ENCODE measurements at places on chromosomes 7 and 10.

DNA sequence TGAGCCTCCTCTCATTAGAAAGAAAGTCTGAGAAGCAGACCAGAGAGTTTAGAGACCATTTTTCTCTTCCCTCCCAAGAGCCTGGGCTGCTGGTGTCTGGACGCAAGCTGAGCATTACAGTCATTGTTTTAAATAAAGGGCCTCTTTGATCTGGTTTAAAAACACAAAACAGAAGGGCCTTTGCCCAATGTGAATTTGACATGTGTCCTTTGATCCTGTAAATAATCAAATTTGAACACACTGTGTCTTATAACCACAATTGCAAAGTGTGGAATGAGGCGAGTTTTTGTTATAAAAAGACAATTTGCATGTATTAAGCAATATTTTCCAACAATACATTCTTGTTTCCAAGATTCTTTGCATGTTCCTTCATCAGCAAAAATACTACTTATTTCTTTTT, 158.5 kb downstream of the C7orf25 start:
- DNase-seq, result no peak

DNA sequence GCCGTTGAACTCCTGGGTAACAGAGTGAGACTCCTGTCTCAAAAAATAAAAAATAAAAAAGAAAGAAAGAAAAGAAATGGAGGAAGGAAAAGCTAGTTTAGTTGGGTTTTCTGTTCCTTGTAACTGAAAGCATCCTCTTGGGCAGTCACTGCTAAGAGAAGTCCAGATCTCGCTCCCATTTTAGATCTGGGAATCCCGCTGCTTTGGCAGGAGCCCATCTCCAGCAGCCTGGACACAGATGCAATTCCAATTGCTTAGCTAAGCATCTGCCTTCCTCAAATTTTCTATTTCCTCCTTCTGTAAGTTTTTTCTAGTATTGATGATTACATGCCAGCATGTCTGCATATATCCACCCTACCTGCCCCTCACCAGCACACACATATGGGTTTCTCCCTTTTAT, 54.1 kb downstream of the DENND2A start:
- no peak for DNase-seq

GRCh38 chr10:45673074-45673648, 589 bp upstream of the ZFAND4 start:
- no peak for DNase-seq

GRCh38 chr10:75695994-75696393, 264.6 kb downstream of the LRMDA start:
- no peak for DNase-seq

DNA sequence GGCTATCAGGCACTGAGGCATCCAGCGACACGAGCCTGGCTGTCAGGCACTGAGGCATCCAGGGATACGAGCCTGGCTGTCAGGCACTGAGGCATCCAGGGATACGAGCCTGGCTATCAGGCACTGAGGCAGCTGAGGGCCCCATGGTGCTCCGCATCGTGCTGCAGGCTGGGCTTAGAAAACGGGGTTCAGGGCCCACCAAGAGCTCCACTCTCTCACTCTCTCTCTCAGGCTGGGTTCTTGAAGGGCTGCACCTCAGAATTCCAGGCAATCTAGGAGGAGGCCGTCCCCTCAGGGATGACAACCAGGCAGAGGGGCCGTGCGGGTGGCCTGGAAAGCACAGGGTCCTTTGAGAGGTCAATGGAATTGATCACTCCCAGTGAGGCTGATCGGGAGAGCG, 69.0 kb downstream of the CFAP46 start:
- DNase-seq, result no peak

GRCh38 chr10:62354916-62355315, 19.3 kb upstream of the ZNF365 start:
- peak; percentile 60 for DNase-seq

GRCh38 chr7:116585967-116586366, 61.1 kb downstream of the CAV1 start:
- DNase-seq, result no peak

DNA sequence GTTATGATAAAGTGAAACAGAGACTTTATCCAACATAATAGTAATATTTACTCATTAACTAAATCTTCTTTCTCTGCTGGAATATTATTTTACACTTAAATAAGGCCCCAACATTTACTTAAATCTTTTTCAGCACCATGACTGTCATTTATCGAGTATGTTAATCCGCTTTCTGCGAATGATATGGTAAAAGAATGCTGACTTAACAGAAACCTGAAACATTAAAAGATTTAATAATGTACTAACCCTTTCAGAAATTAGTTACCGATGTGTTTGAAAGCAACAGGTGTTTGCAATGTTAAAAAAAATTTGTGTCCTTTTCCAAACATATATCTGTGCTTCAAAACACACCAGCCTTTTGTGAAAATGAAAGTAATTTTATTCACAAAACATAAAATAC, 190.5 kb downstream of the SKAP2 start:
- no peak for DNase-seq

DNA sequence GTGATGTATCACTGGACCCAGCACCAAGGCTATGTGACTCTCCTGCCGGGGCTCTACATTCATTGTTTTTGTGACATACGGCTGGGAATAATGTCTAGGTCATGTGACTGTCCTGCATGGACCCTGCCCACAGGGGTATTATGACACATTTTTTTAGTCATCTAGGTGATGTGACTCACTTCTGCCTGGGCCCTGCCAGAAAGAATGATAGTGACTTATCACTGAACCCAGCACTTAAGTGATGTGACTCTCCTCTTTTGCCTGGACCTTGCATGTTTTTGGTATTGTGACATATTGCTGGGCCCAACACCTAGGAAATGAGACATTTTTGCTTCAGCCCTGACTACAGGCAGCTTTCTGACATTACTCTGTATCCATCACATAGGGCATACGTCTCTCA, 51.1 kb upstream of the ZNF107 start:
- no peak for DNase-seq

DNA sequence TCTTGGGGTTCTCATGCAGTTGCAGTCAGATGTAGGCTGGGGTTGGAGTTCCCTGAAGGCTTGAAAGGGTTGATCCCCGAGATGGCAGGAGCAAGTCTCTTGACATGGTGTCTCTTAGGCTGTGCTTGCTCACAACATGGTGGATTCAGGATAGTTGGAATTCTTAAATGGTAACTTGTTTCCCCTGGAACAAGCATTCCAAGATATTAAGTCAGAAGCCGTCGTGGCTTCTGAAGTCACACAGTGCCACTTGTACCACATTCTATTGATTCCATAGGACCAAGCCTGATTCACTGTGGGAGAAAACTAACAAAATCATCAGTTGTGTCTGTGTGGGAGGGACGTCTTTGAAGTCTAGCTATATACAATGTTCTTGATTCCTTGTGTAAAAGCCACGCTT, 3.5 kb upstream of the SLC35B4 start:
- no peak for DNase-seq

GRCh38 chr7:106814887-106815286, 50.2 kb upstream of the PIK3CG start:
- DNase-seq, result no peak

- no peak for DNase-seq
Measured at GRCh38 chr7:77399816-77400215, 16.3 kb downstream of the GSAP start.

GRCh38 chr7:29194206-29194593, 375 bp upstream of the CHN2 start:
- no peak for DNase-seq

- DNase-seq, result no peak
Measured at GRCh38 chr10:77564731-77565589, 72.6 kb downstream of the KCNMA1 start.

DNA sequence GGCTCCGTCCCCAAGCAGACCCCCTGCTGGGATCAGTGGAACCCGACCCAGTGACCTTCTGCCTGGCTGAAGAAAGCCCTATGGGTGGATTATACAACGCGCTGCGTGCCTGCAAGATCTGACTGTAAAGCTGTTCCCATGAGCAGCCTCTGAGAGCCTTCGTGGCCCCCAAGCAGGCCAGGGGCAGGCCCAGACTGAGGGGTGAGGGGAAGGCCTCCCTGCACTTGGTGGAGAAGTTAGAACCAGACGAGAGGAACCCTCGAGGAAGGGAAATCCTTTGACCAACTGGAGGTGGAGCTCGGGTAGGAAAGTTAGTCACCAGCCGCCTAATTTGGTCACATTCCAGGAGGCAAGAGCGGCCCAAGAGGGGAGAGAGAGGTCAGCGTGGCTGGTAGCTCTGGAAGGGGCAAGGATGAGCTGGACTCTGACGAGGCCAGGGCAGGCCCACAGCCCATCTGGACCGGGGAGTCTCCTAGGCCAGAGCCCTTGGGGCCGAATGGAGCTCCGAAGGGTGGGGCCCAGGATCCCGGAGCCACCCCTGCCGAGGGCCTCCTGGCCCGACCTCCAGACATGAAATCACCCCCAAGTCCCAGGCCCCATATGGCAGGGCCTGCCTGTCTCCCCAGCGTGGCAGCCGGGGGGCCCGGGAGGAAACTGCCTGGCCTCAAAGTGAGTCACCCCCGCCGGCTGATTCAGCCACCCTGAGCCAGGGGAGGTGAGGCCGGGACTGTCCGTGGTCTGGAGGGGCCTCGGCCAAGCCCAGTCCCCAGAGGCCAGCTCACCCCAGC, 23.3 kb upstream of the PDGFA start:
- DNase-seq, result peak; percentile 64

DNA sequence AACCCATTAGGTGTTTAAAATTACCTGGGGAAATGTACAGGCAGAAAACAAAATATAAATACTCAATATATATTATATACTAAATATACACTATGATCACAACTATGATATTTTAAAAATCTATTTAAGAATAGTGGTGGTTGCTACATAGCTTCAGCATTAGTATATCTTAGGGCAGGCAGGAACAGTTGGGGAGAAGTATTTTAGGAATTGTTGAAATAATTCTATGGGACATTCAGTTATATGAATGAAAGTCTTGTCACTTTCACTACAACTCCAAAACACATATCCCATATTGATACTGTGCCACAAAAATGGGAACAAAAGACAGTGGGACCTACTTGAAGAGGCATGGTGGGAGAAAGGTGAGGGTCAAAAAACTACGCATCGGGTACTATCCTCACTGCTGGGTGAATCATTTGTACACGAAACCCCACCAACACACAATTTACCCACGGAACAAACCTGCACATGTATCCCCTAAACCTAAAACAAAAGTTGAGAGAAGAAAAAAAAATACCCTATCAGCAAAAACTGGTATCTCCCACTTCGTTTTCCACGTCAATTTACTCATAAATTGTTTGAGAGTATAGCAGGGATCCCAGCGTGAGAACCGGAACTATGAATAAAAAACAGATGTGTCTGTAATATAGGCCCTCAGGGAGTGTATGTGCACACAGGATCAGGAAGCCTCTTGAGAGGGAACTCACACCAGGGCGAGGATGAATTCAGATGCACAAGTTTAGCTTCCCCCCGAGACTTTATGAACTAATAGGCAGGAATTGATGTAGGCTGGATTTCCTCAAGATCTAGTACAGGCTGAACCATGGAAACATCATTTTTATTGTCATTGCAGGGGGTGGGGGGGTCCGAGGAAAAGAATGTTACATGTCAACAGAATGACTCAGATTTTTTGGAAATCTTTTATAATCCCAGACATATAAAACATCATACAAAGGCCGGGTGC, 16.2 kb downstream of the SLC16A12 start:
- no peak for DNase-seq

DNA sequence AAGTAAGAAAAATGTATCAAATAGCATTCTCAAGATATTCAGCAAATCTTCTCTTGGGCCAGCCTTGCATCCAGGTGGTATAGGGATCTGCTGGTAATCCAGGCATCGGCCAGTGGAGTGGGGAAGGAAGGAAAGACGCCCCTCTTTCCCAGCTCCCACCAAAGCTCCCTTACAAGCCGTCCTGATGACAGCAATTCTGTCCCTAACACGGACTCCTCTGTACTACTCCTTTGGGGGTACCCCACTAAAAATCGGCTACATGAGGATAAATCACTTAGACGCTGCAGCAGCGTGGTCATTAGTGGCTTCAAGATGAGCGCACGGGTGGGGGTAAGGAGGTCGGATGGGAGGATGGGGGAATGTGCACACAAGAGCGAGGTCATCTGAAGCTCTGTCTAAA, 24.7 kb upstream of the NUB1 start:
- DNase-seq, result no peak

DNA sequence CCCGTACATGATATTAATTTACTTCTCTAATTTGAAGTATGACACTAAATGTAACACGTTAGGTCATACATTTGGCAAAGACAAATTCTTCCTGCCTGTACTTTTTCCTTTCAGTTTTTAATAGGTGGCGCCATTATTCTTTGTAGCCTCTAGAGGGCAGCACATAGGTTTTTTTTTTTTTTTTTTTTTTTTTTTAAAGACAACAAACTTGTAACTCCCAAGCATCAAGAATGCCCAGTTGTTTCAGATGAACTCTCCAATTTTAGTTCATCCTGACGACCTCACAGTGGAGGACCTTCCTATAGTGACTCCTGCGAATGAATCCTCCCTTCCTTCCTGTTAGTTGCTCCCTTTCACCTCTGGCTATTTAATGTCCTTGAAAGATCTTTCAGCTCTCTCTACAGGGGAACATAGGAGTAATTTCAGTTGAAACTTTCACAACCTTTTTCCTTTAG, 139.3 kb upstream of the HDAC9 start:
- no peak for DNase-seq

DNA sequence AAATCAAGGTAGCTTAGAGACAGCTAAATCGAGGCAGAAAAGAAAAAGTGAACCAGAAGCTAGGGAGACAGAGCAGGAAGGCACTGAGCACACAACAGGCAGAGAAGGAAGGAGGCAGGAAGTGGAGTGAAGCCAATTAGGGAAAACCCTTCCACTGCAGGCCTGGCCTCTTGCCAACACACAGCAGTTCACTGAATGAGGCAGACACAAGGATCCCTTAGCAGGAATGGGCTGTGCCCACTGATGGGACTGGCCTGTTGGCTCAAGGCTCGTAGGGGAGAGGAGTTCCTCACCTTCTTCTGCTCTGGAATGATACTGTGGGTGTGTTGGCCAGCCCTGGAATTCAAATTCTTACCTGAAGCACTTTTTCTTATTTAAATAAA, 220.3 kb upstream of the STK17A start:
- no peak for DNase-seq

DNA sequence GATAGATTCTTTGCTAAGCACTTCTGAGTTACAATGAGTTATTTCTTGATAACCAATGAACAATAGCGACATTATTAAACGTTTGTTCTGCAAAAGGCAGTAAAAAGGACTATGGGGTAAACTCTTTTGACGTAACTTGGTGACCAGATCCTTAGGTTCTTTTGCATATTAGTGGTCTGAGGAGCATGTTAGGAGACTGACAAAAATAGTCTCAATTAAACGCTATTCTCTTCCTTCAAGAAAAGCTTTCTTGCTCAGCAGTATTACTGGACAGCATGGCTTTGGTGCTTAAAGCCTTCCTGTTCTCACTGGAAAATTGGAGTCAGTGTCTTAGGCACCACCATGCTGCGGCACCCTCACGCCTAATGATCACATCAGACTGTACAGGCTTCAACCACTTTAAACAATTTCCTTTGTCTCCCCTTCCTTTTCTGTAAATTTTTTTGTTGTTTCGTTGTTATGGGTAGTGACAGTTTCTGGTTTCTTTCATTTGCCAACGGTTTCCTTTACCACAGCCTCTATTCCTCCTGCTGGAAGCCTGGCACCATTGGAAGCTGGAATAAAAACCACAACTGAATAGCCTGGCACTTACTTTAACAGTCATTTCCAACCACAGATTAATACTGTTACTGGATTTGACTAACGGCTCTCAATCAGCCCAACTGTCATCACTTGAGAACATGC, 49.2 kb upstream of the FAM133B start:
- DNase-seq, result no peak

GRCh38 chr7:25964483-25964991, 187.5 kb upstream of the NFE2L3 start:
- no peak for DNase-seq

Measured in non-pigmented ciliary epithelial cell (primary cell).